ENCODE measurements at places on chromosomes 16 and 17.
A peak's percentile ranks its signal among the peaks of the same experiment; 100 is the strongest.

DNA sequence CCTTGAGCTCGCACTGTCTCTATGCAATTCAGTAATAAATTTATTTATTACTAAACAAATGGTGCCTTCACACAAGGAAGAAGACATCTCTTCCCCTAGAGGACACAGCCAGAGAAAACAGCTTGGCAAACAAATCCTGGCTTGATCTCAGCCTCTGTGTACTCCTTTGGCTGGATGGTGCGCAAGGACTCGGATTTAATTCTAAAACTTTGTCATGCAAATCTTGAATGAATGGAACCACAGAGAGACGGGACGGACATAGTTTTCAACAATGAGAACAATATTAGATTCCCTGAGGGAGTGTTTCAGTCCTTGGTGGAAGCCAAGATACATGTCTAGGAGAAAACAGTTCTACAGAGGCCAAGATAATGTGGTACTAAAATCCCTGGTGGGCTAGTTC lies 349.5 kb downstream of the NPIPA8 start:
- no peak for DNase-seq

DNA sequence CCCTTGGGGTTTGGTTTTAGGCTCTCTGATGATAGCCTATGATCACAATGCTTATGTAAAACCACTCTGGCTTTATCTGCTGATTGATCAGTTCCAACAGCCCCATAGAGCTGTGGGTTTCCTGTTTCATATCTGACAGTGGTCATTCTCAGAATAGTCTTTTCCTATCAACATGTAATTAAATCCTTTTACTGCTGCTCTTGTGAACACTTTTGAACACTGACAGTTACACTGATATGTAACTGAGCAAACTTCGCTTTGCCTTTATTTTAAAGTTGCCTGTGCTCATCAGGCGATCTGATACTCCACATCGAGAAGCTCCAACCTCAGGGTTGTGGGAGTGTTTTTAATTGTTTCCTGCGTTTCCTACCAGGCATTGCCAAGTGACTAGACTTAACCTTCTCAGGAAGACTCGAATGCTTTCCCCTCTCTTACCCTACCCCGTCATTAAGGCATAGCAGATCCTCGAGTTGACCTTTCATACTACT lies 17.3 kb upstream of the CLEC18B start:
- DNase-seq, result no peak

GRCh38 chr16:83515395-83515794 lies 292.4 kb upstream of the HSBP1 start:
- DNase-seq, result no peak

- no peak for DNase-seq
These were observed 98.2 kb upstream of the SOX9 start for GRCh38 chr17:72022328-72023275.

DNA sequence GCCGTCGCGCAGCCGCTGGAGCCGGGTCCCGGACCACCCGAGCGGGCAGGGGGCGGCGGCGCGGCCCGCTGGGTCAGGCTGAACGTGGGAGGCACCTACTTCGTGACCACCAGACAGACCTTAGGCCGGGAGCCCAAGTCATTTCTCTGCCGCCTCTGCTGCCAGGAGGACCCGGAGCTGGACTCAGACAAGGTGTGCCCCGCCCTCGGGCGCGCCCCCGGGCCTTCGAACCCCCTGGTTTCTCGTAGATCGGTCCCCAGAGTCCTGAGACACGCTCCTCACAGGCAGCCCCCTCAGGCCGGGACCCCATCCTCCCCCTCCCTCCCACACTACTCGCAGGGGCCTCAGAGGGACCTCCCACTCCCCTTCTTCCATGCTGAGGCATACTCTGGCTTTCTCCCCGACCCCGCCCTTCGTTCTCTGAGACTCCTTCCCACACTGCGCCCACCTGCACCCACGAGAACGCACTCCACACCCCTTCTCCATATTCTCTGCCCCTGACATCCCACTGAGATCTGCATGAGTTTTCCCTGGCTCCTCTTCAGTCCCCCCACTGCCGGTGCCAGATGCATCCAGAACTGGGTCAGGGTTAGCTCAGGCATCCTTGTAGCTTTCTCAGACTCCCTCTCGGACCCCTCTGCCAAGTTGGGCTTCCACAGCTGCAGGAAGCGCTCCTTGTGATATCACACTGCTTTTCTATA lies 523 bp downstream of the KCTD2 start:
- no peak for DNase-seq

GRCh38 chr17:55237268-55237667 lies 27.5 kb upstream of the HLF start:
- no peak for DNase-seq

DNA sequence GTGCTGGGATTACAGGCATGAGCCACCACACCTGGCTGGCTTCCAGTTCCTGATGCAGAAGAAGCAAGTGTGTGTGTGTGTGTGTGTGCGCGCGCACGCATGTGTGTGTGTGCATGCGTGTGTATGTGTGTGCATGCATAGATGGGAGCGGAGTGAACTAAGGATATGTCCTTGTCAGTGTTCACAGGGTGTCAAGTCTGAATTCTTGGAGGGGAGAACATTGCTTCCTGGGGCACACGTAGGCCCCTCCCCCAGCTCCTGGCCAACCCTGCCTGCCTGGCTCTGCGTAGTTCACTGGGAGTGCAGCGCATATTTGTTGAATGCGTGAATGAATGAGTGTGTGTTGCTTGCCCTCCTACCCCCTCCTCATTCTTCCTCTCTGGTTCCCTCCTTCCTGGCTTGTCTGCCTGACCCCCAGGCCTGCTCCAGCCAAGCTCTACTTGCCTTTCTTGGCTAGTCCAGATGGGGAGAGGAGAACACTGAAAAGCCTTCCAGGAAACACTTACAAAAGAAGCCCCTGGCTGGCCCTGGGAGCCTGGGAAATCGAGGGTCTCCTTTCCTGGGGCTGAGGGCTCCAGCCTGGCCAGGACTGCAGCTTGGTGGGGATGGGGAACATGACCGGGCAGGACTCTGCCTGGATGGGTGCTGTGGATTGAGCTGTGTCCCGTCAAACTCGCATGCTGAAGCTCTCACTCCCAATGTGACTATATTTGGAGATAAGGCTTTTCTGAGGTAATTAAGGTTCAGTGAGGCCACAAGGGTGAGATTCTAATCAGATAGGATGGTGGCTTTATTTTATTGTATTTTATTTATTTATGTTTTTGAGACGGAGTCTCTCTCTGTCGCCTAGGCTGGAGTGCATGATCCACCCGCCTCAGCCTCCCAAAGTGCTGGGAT lies 27.9 kb downstream of the IGFBP4 start:
- peak; percentile 73 for DNase-seq

GRCh38 chr17:6024576-6024975 lies 45.6 kb upstream of the WSCD1 start:
- no peak for DNase-seq

GRCh38 chr17:55770196-55770870 lies 19.5 kb downstream of the PCTP start:
- peak; percentile 4 for DNase-seq

- no peak for DNase-seq
These were observed 5.3 kb downstream of the DOC2A start for GRCh38 chr16:30005341-30006094.
